G401 (cell line): ENCODE measurements at places on chromosomes 11 and 22.
A peak's percentile ranks its signal among the peaks of the same experiment; 100 is the strongest.

DNA sequence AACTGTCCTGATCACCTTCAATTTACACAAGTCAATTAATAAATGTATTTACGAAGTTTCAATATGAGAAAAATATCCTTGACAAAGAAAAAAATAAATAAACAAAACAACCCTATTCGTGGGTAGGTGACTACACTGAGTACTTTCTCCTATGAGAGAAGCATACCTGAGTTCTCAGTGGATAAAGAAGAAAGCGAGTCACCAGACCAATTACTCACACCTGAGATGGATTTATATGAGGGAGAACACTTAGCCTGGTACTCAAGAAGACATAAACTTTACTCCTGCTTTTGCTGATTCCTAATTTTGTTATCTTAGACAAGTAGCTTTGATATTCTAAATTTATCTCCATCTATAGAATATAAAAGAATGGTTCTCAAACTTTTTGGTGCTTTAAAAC, 735.2 kb upstream of the ANO3 start:
- no peak for DNase-seq

- DNase-seq = peak; percentile 49
These were observed 149.0 kb downstream of the PKNOX2 start for GRCh38 chr11:125313271-125314219.

- DNase-seq = peak; percentile 54
These were observed 161.2 kb upstream of the PLET1 start for GRCh38 chr11:112421879-112422278.

DNA sequence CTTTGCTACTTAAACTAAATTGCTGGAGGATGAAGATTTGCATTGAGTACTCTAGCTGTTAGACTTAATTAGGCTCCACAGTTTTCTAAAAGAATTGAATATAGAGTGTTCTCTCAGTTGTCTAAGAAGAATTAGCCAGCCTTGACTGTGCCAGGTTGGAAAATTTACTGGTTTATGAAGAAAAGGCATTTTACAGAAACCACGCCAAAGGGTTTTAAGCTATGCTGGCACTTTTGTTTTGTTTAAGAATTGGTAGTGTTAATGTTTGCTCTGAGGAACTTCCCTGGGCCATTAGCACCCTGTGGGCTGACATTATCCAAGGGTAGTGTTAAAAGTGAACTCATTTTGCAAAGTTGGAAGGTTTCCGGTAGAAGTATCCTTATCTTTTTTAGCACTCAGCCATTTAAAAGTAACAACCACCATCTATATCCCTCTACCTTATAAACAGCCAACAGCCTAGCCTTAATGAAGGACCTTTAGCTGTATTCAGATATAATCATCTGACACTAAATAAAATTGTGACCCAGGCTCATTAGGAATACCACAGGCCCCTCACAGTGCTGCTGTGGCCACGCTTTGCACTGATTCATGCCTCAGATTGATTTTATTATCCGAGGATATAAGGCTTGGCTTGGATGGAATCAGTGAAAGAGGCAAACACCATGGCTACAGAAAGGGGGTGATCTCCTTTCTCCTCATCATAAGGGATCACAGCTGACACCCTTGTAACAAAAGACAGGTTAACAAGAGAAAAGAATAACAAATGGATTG, 158.9 kb downstream of the NCAM1 start:
- DNase-seq = no peak

GRCh38 chr11:101707477-101707876, 123.7 kb upstream of the TRPC6 start:
- no peak for DNase-seq

- peak; percentile 44 for DNase-seq
These were observed 626 bp upstream of the TBX10 start for GRCh38 chr11:67640021-67640757.

DNA sequence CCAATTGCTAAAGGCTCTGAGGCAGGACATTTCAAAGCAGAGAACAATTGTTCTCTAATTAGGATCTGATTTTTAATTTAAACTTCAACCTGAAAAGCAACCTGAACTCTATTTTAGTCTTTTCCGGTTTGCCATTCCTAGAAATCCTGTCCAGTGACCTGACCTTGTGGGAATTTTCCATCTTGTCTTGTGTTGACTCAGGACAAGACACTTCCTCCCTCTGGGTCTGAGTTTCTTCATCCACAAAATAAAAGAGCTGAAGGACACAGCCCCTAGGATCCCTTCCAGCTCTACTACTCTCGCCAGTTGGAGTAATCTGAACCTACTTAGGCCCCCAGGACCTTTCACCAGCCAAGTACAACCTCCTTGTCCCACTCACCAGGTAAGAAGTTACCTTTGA, 66.5 kb upstream of the POU2AF1 start:
- DNase-seq = no peak

DNA sequence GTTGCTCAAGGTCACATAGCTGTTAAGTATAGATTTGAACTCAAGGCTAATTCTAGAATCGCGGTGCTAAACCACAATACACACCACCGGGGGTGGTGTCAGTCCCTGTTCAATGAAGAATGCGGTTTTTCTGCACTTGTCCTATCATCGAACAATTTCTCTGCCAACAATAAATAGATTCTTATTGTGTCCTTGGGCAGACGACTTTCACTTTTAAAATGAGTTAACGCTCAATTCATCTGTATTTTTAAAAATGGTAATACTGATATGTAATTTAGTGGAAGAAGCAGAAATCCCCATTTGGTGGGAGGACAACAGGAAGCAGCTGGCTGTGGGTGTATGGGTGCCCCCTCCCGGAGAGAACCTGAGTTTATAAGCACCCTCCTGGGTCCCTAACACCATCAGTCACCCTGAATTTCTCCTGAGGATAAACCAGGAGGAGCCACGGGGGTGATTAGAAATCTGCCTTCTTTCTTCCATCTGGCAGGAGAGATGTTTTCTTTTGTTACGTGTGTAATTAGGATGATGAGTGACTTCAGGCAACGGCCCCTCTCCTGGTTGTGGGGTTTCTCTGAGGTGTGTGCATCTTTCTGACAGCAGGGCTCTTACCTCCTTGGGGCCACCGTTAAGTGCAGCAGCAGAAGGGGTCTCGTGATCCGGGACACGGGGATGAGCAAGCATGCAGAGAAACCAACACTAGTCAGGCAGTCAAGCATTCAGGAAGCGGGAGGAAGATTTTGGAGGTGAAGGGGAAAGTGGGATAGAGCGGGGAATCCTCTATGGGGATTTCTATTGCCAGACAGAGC, 87.7 kb downstream of the GRAMD1B start:
- DNase-seq = peak; percentile 35

- DNase-seq = no peak
These were observed 82.5 kb upstream of the DDI1 start for GRCh38 chr11:103953797-103954486.
